ENCODE measurements at places on chromosomes 7 and 10. TPM values are rescaled to one million over a fixed set of nuclear protein-coding genes. Genes with fewer than 3 reads are reported as not detected.

DNA sequence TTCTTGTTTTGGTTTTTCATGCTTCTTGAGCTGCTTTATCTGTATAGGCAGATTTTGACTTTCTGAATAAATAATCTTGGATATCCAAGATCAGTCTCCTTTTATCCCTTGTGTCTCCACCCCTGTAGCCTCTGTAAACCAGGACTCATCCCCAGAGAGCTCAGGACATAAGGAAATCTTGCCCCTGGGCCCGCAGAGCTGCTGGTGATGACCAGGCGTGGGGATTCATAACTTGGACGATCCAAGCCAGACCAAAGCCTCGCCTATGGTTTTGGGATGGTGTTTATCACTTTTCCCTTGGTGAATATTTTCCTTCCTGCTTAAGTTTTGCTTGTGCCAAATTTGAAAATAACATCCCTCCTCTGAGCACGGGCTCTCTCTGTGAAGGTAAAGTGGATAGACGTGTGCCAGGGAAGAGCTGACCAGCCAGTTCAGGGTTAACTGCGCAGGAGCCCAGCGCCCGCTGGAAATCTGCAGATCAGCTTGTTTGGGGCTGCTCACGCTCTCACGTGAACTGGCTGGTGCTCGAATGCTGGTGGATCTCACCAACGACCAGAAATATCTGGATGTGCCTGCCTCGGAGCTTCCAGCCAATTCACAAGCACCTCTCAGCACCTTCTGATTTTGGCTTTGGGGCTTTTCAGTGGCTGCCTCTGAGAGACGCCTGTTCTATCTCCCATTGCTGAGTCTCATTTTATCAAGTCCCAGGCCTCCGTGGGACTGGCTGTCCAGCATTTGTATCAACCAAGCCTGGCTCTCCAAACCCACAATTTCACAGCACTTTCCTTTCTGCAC, 132.1 kb upstream of the BTBD16 start:
- DNase-seq = peak; percentile 77

DNA sequence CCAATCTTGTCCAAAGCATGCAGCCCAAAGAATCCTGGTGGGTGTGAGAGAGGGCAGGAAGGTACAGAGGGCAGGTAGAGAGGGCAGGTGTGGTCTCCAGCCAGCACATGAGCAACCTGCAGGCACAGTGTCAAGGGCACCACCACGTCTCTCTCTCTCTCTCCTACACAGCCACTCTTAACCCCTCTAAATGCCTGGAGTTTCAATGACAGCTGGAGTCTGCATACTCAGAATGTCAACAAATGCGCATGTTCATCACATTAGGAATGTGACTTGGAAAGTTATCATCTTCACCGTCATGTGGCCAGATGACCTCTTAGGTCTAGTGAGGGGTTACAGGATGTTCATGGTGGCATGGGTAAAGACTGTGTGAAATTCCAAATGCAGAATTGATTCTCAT, 456.8 kb downstream of the SORCS1 start:
- DNase-seq = no peak

The AGR3 gene
- total RNA-seq = not detected

- peak; percentile 18 for DNase-seq
Observed at GRCh38 chr7:155181768-155182167, 111.6 kb downstream of the HTR5A start.

DNA sequence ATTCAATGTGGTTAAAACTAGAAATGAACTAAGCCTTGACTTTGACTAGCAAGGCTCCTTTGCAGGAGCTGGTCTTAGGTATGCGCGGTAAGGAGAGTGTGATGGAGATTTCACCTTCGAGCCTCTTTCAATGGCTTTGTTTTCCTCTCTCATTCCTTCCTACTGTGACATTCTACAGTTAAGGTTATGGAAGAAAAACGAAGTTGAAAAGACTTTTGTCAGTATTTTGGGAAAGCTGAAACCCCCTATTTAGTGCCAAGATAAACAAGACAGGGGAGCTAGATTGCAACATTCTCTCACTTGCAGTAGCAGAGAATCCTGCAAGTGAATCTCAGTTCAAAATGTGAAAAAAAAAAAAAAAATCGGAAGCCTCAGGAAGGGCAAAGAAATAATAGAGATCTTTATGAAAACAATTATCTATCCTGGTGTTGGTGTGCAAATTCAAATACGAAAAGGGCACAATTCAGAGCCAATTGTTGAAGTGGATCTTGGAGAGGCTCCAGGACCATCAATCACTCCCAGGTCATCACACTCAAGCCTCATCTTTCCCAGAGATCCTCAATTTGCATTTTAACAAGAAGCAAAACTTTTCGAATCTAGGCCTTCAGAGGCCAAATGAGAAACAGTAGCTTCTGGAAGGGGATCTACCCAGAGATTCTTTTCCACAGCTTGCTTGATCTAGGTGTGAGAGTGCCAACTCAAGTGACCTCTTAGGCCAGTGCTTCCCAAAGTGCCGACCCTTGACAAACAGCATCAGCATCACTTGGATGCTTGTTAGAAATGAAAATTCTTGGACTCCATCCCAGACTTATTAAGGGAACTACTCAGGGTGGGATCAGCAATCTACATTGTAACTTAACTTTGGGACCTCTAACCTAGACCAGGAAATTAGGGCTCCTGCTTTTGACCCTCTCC, 163.8 kb downstream of the INHBA start:
- DNase-seq = no peak

DNA sequence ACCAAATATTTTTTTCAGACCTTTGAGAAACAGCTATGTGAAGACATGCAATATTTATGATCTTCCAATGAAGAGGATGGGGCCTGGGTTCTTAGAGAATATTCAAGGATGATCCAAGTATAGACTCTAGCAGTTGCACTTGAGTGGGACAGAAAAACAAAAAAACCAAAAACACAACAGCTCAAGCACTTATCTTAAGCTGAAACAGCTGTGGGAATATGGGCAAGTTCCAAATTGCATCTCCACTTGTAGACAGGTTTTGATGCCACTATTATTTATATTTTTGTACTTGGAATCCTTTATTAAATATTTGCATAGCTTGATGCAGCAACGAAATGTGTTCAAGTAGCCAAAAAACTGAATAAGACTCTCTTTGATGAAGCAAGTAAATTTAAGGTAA, 2.2 kb upstream of the PDK4 start:
- DNase-seq = no peak

- no peak for DNase-seq
Observed at GRCh38 chr7:107167483-107168232, 1.1 kb upstream of the HBP1 start.

- DNase-seq = no peak
Observed at GRCh38 chr7:123715198-123715597, 33.6 kb downstream of the WASL start.

The CALHM1 gene
- not detected for total RNA-seq

GRCh38 chr7:29032146-29032545, 74.0 kb upstream of the TRIL start:
- no peak for DNase-seq

- no peak for DNase-seq
Observed at GRCh38 chr7:108234971-108235450, 104.8 kb upstream of the LAMB4 start.

DNA sequence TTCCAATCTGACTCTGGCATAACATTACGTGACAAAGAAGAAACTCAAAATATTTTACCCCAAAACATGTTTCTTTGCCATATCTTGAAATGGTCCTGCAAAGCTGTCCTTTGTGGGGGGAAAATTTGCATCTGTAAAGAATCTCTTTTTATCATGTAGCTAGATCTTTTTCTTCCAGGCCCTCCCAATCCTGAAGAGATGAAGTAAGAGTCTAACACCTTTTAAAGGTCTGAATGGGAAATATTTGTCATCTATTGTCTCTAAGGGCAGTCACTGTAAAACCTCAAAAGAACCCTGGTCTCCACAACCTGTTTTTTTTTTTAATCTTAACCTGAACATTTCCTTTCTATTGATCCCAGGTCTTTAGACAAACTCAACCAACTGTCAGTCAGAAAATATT, 8.6 kb downstream of the OR2AE1 start:
- DNase-seq = no peak

- no peak for DNase-seq
Observed at GRCh38 chr7:132609222-132609621, 33.0 kb upstream of the PLXNA4 start.

The ELFN1 gene
- total RNA-seq = 15.3 TPM

The SLC26A4 gene
- 0.51 TPM for total RNA-seq

DNA sequence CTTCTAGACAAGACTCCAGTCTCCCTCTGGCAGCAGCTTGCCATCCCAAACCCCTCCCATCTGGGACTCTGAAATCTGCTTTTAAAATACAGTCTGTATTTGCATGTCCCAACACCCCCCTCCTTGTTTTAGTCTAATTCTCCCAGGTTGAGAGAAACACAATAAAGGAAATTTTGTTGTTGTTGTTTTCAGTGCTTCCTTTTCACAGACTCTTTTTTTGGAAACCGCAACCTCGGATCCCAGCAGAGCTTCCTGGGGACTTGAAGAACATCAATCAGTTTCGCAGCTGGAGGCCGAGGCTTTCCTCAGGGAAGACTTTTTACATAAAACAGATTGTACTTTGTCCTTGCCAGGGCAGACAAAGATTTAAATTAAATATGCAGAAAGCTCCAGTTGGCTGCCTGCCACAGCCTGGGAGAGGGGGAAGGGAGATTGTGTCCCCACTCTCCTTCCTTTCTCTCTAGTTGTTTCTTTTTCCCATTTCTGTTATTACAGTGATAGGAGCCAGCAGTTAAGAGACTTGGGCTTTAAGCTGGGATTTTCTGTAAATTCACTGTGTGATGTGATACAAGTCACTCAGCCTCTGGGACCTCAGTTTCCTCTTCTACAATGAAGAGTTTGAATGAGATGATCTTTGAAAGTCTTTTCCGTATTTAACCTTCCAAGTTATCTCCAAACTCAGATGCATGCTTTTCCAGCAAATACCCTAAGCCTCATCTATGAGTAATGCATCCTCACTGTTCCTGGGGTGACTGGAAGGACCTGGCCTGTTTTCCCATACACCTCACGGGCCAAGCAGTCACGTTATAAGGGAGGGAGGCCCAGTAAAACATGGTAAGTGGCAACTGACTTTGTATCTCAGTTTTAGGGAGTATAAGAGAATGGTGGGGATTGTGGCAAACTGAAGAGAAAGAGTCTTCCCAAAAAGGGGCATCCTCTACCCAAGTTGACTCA, 192.3 kb downstream of the REEP3 start:
- DNase-seq = no peak

GRCh38 chr7:42932811-42933591, 825 bp downstream of the MRPL32 start:
- DNase-seq = no peak

DNA sequence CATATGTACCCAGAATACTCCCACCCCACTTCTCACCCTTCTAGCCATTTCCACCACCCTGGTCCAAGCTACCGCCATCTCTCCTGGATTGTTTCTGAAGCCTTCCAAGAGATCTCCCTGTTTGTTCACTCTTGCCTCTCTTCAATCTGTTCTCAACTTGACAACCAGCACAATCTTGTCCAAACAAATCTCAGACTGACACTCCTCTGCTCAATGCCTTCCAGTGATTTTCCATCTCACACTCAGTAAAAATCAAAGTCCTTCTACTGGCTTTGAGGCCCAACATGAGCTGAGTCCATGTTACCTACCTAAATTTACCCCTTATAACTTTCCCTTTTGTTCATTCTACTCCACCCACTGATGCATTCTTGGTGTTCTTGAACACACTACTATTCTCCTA, 33.2 kb upstream of the TMEM140 start:
- DNase-seq = no peak

The C10orf143 gene
- 0.93 TPM for total RNA-seq

The FAM25A gene
- not detected for total RNA-seq

- no peak for DNase-seq
Observed at GRCh38 chr7:76247938-76248337, 46.2 kb downstream of the SRRM3 start.

GRCh38 chr7:101487105-101487458, 124.4 kb downstream of the COL26A1 start:
- no peak for DNase-seq

GRCh38 chr7:31935124-31936054, 134.8 kb downstream of the PDE1C start:
- DNase-seq = no peak

DNA sequence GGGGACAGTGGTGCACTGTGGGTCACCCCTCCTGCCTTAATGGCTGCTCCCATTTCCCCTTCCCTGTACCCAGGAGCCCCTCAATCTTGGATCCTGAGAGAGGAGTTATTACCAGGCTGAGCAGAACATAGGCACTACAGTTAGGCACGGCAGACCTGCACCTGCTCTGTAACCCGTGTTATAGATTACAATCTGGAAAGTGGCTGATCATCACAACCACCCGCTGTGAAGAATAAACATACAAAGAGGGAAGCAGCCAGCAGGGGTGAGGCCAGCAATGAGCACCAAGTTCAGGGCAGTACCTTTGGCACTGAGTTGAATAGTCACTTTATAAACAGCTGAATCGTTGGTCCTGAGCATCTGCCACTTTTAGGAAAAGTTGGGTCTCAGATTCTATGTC, 1.7 kb downstream of the CDHR1 start:
- no peak for DNase-seq

The OPTN gene
- total RNA-seq = 82.7 TPM

GRCh38 chr7:24152356-24152755, 131.6 kb upstream of the NPY start:
- DNase-seq = no peak

Data from right atrium auricular region (tissue), 2 donors.